ENCODE measurements at places on chromosomes 3 and 15. TPM values are rescaled to one million over a fixed set of nuclear protein-coding genes. Genes with fewer than 3 reads are reported as not detected.

GRCh38 chr3:65729555-65729954 is 309.2 kb downstream of the MAGI1 start:
- H3K36me3 ChIP-seq, result no peaks in the 10 kb centered on the region
- no peaks in the 10 kb centered on the region for H3K27me3 ChIP-seq
- H3K4me1 ChIP-seq, result no peaks in the 10 kb centered on the region
- no peak overlapping the region for H3K27ac ChIP-seq
- DNase-seq, result no peak

- DNase-seq, result no peak
- H3K27ac ChIP-seq, result no peak overlapping the region
- no peaks in the 10 kb centered on the region for H3K27me3 ChIP-seq
- no peaks in the 10 kb centered on the region for H3K36me3 ChIP-seq
- H3K4me1 ChIP-seq, result peaks cover 5% of the 10 kb centered on the region
- no peak overlapping the region for H3K4me3 ChIP-seq
These were observed 26.9 kb downstream of the PLA2G4B start for GRCh38 chr15:41865490-41866055.

DZIP1L gene
- total RNA-seq, result not detected

NAALADL2 gene
- total RNA-seq, result not detected

Data from CD4-positive, alpha-beta memory T cell (primary cell).